ENCODE measurements at places on chromosomes 11 and 22.

DNA sequence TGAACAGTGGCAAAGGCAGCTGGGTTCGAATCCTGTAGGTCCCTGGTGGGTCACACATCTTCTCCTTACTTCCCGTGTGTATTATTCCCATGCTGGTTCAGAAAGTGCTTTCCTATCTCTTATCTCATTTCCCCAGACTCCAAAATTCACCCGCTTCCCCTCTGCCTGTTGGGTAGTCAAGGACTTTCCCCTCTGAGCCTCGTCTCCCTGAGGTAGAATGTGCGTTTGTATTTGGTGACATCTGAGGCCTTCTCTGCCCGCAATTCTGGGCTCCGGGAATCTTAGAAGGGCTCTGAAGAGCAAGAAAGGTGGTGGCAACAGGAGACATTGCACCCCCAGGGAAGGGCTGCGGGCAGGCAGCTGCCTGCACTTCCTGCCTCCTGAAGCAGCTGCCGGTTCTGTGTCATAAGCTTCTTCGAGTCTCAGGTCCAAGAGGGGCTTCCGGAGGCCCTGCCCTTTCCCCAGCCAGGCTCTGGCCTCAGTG, 5.9 kb downstream of the LRRC32 start:
- peak; percentile 64 for DNase-seq

- DNase-seq: no peak
Measured at GRCh38 chr11:110928391-110928790, 216.2 kb upstream of the ARHGAP20 start.

DNA sequence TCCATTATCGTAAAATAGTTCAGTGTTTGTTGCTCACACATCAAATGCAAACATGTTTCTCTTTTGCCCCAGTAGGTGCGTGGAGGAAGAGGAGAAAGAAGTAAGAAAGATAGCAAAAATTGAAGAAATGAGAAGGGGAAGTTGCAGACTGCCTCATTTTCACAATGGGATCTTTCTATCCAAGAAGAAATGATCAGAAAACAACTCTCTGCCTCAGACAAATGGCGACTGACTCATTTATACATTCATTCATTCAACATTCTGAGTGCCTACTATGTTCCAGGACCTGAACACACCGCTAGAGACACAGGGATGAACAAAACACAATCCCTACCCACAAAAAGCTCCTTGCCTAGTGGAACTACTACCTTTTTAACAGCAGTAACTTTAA, 367 bp downstream of the HPS5 start:
- peak; percentile 61 for DNase-seq

DNA sequence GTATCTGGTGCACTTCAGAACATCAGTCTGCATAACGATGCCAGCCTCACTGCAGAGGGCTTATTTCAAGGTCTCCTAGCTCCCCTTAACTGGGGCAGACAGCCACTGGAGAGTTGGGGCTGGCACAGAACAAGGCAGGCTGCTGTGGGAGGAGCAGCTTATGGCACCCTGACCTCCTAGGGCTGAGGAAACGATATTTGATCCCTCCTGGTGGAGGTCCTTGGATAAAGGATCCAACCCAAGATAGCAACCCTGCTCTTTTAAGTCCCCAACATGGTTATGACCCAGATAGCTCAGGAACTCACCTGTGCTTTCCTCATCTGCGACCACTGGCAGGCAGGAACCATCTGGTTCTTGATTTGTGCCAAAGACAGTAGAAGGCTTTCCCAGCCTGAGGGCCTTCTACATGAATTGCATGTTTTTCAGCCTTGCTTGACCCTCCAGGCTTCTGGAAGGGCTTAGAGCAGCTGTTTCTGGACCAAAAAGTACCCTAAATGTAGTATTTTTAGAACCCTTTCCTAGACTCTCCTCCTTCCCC, 2.8 kb downstream of the TMEM109 start:
- no peak for DNase-seq

DNA sequence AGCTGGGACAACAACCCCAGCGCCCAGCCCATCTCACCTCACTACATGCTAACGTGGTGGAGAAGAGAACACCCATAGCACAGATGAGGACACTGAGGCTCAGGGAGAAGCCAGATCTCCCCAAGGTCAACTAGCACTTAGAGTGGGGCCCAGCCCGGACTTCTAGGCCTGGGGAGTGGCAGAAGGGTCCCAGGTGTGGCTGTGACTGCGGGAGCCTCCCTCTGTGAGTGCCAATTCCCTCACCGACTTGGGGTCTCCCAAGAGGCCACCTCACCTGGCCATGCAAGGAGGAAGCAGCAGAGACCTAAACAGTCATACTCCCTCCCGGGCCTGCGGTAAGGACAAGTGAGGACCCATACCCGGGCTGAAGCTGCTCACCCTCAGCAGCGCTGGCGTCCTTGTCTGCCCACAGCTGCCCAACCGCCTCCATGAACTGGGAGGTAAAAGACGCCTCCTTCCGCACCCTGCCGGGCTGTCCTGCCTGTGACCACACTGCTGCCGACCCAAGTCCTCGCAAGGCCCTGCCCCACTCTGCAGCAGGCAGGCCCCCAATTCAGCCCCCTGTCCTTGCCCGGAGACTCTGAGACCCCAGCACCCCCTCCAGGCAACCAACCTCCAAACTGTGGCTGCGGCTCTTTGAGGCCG, 93.2 kb upstream of the RTL6 start:
- DNase-seq: no peak

- no peak for DNase-seq
Measured at GRCh38 chr11:117535850-117536411, 208.3 kb downstream of the CEP164 start.

DNA sequence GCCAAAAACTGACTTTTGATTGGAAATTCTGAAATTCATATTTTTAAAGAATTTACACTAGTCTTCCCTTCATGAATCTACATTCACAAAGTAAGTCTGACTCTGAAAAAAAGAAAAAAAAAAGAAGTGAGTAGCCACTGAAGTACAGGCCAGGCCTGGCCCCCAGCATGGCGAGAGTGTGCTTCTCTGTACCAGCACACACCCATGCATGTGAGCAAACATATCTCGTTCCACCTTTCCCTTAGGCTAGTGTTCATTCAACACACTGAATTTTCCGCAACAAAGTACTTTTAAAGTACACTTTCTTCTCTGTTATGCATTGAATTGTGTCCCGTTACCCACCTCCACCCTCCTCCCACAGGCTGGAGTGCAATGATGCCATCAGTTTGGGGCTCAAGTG, 4.5 kb downstream of the C11orf16 start:
- no peak for DNase-seq

- no peak for DNase-seq
Measured at GRCh38 chr22:46514592-46515207, 22.7 kb downstream of the CELSR1 start.

DNA sequence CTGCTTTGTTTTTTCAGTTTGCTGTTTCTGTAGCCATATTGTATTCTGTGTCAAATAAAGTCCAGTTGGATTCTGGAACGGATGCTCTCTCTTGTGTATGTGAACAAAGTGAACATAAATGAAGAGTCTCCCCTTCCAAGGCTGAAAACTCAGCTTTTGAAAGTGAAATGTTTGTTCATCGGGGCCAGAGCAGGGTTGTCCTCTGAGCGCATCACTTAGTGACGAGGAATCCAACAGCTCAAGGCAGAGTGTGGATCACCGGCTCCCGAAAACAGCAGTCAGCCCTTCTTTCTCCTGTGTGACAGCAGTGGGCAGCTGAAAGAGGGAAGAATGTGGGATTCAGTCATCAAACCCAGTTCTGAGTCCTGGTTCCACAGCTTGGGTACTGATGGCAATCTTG, 21.4 kb downstream of the RBX1 start:
- no peak for DNase-seq

- DNase-seq: no peak
Measured at GRCh38 chr11:4026389-4026788, 68.2 kb upstream of the RRM1 start.

- no peak for DNase-seq
Measured at GRCh38 chr11:105274631-105275030, 135.1 kb upstream of the CARD18 start.

GRCh38 chr22:19756288-19757128, 4.1 kb upstream of the TBX1 start:
- DNase-seq: peak; percentile 50

DNA sequence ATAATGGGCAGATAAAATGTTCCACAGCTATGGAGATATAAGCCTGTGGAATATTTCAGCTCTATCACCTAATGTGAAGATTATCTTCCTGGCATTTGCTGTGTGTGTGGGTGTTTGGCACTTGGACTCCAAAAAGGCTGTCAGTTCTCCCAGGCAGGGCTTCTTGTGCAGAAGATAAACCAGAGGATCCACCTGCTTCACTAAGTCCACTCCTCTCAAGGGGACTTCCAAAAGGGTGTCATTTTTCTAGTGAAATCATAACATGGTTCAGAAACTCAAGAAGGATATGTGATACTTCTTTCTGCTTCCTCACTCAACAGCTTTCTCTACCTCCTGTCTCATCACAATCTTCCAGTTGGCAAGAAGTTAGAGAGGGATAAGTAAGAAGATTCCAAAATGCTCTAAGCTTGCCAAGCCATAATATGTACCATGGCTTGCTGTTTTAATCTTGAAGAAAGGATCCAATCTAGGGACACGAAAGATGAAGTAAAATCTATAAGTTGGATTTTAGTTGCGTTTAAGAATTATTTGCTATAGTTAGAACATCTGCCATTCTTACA, 206.2 kb upstream of the MTMR2 start:
- DNase-seq: no peak

DNA sequence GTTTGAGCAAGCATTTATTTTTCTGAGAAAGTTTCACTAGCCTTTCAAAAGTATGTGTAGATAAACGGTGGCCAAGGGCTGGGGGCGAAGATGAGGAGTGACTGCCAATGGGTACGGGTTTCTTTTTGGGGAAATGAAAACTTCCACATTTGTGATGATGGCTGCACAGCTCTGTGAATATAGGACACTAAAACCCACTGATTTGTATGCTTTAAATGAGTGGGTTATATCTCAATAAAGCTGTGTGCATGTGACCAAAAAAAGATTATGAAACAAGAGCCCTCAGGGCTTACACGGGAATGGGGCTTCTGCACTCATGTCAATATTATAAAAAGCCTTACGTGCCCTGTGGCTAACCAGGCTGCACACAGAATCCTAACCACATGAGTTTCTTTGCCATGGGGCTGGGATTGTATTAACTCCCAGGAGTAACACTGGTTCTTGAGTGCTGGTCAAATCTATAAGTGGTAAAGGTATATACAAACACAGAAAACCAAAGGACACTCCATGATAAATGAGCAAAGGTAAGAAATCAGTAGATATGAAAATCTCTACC, 31.3 kb downstream of the ABCC8 start:
- DNase-seq: no peak

GRCh38 chr11:12914400-12914912, 94.7 kb upstream of the RASSF10 start:
- DNase-seq: peak; percentile 30
